ENCODE measurements at places on chromosomes 7 and 10.
A peak's percentile ranks its signal among the peaks of the same experiment; 100 is the strongest.

DNA sequence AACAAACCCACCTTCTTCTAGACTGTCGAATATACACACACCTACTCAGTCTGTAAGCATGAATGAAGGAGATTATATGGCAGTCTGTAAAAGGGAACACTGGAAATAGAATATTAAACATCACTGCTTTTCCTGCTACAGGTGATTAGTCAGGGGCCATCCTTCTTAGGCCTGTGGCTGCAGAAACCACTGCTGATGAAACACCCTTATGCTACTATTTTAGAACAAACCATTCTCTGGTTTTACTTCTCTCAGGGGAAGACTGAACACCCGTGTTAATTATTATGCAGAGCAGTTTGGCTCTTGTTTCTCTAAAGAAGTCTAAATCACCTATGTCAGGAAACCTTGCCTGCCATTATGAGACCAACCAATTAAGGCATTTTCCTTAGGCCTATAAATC is 351.1 kb upstream of the KLF6 start:
- DNase-seq = no peak

- no peak for DNase-seq
Observed at GRCh38 chr10:3781468-3782145, 3.4 kb downstream of the KLF6 start.

DNA sequence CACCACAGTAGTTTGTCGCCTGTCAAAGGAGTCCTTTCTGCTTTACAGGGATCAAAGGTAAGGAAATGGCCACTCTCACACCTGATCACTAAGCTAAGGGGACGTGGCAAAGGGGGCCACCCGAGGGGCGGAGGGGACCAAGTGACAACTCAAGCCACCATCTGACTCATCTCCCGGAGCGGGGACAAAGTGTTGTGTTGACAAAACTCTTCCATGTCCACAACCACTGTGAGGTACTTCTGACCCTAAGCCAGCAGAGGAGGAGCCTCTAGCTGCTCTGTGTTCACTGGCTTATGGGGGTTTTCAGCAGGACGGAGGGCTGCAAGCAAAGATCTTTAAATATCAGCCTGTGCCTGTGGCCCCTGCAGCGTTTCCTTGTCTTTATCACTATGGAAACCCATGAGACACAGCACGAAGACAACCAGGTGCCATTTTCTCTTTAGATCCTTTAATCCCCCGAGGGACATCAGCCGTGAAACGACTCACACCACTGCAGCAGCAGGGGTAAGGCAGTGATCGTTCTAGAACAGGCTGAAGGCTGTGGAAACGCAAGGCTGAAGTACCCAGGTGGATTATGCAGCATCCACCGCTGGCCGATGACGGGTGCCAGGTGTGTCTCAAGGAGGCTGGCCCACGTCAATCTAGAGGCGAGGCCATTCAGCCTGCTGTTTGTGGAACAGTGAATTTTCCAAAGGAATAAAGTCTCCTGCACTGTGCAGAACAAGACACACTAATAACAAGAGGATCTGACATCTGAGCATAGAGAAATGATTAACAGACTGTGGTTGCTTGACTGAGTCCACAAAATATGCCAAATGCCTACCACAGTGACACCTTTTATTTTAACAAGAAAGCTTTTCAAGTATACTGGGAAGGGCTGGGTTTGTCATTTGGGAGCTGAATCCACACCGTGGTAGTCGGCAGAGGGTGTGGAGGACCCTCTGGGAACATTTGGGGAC is 26.6 kb upstream of the DDC start:
- no peak for DNase-seq

GRCh38 chr7:137073571-137074325 is 205.3 kb downstream of the CHRM2 start:
- no peak for DNase-seq

DNA sequence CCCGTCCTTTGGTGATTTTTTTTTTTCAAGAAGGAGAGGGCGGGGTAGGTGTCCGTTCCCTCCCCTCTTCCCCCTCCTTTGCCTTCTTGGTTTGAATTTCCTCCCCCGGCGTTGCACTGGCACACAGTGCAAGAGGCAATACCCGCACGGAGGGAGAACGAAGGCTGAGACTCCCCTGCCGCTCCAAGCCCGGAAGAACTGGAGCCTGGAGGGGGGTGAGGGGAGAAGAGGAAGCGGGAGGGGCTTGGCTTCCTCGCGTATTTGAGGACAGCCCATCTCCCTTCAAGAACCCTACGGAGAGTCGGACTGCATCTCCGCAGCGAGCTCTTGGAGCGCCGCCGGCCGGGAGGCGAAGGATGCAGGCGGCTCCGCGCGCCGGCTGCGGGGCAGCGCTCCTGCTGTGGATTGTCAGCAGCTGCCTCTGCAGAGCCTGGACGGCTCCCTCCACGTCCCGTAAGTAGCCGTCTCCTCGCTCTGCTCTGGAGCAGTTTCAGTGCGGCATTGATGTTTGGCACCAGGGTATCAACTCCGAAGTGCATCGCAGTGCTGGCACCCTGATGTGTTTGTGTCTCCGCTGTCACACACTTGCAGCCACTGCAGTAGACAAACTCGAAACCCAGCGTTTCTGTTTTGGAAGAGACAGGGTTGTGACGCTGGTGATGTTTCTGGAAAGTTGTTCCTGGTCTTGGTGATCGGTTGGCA is at the start of gene CNTNAP2:
TSS of gene CNTNAP2 (plus strand) at position 281 of the 702 bp plus-strand sequence. CDS start at position 357, 76 bp downstream.
- no peak for DNase-seq

DNA sequence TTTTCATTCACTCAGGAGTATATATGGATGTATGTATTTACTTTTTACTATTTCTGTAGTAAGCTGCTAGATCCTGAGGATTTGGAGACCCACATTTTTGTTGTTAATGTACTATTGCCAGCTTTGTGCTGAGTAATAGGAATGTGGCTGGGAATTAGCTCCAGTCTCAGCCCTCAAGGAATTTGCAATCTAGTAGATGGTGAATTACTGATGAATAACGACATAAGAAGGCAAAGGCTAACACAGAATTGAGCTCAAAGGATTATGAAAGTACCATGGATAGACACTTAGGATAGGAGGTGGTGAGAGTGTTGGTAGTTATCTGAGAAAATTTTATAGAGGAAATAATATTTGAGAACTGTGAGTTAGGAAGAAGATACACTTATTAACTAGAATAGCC is 19.9 kb downstream of the CASD1 start:
- DNase-seq = no peak

DNA sequence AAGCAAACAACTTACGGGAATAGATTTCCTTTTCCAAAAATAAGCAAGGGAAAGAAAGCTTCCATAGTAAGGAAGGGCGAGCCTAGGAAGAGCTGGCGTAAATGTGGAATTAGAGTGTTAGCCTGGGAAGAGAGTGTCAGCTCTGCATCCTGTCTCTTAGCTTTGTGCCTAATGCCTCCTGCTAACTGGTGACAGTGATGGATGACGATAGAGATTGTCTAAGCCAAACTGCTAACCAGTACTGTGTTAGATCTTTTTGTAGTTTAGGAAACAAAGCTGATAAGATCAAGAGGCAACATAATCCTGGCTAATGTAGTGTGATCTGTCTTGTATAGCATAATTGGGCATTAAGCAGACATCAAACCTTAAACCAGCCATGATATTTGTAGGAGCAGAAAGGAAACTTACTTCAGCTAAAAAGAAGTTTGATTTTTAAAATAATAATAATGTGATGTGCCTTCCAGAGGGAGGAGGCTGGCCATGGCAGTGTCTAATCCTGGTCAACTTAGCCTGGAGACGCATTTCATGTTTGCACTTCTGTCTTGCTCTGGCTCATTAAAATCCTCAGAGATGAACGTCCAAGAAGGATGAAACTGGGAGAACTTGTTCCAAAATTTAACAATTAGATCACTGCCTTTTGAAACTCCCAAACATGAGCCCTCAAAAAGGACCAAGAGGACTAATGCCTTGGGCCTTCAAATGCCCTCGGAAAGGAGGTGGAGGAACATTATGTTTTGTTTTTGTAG is 85.1 kb downstream of the FAM204A start:
- no peak for DNase-seq

DNA sequence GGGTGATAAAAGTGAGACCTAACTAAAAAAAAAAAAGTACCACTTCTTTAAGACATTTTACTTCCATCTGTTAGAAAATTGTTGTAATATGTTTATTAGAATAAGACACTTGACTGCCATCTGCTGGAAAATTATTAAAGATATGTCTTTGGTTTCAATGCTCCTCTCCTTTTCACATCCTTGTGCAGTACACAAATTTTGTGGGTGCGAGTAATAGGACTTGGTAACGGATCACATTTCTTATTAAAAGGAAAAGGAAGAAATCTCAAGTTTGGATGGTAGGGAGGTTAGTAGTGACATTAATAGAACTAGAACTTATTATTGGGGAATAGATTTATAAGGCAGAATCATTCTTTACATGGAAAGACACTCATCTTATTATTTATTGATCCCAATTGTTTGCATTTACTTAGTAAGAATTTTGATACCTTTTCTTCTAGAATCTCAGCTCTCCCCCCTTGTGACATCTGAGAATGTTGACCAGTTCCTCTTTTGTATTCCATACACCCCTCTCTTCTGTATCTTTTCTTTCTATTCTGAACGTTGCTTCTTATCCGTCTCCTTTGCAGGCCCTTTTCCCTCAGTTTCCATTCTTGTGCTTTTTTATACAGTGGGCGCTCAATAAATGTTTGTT is 43.0 kb upstream of the RPA3 start:
- DNase-seq = peak; percentile 40

- DNase-seq = no peak
Observed at GRCh38 chr10:128150045-128150493, 23.8 kb upstream of the MKI67 start.

DNA sequence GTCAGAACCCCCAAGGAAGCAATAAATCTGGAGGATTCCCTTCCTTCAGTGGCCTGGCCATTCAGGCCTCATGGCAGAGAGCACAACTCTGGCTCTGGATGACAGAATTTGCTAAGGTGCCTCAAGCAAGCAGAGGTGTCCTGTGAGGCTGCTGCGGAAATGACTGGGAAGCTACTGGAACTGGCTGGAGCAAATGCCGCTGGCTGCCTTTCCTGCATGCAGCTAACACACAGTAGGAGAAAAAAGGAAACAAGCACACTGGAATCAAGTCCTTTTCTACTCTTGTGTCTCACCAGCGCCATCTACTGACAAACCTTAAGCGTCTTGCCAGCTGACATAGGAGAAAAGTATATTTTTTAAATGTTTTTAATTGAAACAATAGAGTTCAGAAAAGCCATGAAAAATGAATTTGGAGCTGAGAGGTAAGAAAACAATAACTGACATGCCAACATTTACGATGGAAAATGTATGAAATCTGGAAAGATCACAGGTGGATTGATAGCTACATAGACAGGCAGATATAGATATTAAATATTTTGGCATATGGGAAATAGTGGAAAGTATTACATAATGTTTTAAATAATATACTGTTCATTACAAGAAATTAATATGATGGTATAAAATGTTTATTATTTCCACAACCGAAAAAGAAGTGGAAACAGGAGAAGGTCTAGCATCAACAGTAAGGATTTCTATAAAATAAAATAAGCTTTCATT is 951.6 kb downstream of the ANKRD7 start:
- peak; percentile 79 for DNase-seq

DNA sequence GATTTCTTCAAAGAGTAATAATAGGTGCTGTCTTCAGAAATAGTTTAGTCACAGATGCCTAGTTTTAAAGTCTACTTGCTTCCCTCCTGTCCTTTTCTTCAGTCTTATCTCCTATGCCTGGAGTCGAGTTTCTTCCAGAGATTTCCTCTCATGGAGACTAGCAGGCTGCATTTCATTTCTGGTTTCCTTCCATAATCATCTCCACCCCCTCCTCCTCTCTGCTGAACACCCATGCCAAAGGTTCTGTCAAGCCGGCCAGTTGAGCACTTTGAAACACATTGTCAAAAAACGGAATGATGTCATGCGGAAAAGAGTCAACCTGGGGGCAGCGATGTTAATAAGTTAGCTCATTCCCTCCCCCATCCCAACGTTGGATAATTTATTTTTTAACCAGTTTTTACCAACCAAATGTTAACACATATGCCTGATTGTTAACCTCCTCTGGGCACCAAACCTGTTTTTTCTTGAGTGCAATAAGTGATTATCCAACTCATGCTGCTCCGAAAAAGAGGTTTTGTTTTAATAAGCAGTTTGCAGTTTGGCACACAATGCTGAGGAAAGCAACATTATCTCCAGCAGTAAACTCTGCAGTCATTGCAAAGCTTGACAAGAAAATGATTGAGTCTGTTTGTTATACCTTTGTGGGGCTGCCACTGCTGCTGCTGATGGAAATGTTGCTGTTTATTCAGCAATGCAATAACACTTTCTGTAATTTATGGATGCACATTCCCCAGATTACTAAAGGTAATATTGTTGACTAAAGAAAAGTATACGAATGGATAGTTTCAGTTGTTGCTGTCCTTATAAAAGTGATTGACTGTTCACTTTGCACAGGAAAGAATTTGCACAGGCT is 161.6 kb downstream of the LRMDA start:
- peak; percentile 27 for DNase-seq

GRCh38 chr10:131979821-131980270 is 1.9 kb downstream of the BNIP3 start:
- DNase-seq = no peak
